Spleen (tissue), 13 donors: ENCODE measurements at places on chromosomes 6 and 20. TPM values are rescaled to one million over a fixed set of nuclear protein-coding genes. Genes with fewer than 3 reads are reported as not detected.

DNA sequence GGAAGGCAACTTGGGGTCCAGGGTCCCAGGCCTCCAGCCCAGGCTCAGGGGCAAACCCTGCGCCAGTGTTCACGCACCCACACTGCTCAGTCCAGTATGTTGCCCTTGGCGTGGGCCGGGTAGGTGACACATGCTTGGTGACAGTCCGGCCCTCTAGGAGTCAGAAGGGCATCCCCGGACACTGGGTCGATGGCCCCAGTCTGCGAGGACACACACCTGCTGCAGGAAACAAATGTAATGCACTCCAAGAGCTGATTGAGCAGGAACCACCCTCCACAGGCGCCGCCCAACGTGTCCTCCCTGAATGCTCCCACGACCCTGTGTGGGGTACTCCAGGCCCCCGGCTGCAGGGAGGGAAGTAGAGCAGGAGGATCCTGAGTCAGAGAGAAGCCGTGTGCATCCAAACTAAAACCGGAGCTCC is 160.7 kb downstream of the DLL1 start:
- peak; percentile 64 for DNase-seq

GRCh38 chr20:19699180-19699971 is 58.7 kb upstream of the RIN2 start:
- DNase-seq: no peak

- no peak for DNase-seq
These were observed 83.5 kb downstream of the SCML4 start for GRCh38 chr6:107740496-107741190.

DNA sequence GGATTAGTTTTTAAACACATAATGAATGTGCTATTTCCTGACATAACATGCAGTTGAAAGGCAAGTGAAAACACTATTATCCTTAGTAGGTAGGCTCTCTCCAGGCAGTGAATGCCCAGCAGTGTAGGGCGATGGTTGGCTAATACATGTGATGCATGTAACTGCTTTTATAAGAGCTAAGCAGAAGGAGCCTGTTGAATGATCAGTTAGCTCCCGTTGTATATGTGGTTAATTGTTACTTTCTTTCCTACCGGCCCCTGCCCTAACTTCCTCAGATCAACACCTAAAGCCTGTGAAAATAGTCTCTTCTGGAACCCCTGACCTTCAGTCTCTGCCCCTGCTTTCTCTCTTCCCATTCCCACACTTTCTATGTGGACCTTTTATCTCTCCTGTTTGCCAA is 10.5 kb downstream of the SOX4 start:
- DNase-seq: no peak

The SRSF12 gene
- 0.09 TPM for total RNA-seq

DNA sequence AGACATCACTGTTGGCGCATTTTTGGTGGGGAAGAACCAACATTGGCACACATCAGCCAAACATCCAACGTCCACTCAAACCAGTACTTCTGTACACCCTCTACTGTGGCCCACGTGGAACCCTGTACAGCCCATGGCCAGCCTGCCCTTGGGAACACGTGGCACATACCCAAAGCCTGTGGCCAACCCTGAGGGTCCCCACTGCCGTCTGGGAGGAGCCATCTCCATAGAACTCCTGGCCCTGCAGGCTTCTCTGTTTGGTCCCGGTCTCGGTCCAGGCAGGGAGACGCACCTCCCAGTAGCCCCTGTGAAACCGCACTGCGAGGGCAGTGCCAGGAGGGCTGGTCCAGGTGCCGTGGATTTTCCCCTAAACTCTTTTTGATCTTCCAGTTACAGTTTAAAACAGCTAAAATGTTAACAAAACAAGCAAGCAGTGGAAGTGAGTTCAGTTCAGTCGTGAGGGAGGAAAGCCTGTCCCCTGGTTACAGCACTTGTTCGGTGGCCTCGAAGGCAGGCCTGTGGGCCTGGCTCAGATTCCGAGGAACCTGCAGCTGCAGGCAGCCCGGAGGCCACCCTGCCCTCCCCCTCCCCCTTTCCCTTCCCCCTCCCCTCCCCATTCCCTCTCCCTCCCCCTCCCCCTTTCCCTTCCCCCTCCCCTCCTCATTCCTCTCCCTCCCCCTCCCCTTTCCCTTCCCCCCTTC is 233.7 kb downstream of the DLL1 start:
- DNase-seq: peak; percentile 53

DNA sequence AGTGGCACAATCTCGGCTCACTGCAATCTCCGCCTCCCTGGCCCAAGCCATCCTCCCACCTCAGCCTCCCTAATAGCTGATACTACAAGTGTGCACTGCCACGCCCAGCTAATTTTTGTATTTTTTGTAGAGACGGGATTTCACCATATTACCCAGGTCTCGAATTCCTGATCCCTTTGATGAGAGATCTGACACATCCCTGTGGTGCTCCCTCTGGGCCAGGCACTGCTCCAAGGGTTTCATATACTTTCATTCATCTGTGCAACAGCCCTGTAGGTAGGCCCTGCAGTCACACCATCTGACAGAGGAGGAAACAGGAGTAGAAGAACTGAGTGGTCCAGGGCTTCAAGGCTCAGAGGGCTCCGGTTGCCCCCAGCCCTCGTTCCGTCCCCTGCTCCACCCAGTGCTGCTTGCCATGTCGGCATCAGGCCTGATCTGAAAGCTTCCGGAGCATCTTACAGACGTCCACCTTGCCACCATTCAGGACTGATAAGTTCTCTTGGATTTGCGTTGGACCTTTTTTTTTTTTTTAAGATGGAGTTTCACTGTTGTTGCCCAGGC is 3.3 kb downstream of the ZGPAT start:
- DNase-seq: no peak

GRCh38 chr6:40573221-40573620 is 13.9 kb downstream of the LRFN2 start:
- DNase-seq: no peak

- DNase-seq: no peak
These were observed 24.2 kb downstream of the PRPH2 start for GRCh38 chr6:42698217-42698616.

GRCh38 chr20:57540890-57541580 is 16.1 kb upstream of the CTCFL start:
- DNase-seq: no peak

DNA sequence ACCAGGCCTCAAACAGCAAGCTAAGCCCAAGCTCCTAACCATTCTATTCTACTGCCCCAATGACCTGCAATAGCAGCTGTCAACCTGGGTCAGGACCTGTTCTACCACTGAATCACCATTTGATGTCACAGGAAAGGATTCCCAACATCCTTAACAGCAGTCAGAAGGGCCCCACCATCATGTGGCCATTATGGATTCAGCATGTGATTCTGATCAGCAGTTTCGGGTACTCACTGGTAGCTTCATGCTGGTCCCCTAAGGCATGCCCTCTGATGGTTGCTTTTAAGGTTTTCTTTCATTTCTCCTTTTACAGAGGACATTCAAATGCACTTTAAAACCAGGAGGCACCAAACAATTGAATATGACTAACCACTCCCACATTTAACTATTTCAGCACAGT is 37.3 kb upstream of the MAP7 start:
- DNase-seq: no peak

GRCh38 chr6:38370653-38371601 is 268.8 kb downstream of the BTBD9 start:
- no peak for DNase-seq

The MUC22 gene
- total RNA-seq: not detected

The TMEM74B gene
- 0.46 TPM for total RNA-seq

- no peak for DNase-seq
These were observed 166.8 kb downstream of the IBTK start for GRCh38 chr6:82080767-82081166.

The CALHM4 gene
- not detected for total RNA-seq

DNA sequence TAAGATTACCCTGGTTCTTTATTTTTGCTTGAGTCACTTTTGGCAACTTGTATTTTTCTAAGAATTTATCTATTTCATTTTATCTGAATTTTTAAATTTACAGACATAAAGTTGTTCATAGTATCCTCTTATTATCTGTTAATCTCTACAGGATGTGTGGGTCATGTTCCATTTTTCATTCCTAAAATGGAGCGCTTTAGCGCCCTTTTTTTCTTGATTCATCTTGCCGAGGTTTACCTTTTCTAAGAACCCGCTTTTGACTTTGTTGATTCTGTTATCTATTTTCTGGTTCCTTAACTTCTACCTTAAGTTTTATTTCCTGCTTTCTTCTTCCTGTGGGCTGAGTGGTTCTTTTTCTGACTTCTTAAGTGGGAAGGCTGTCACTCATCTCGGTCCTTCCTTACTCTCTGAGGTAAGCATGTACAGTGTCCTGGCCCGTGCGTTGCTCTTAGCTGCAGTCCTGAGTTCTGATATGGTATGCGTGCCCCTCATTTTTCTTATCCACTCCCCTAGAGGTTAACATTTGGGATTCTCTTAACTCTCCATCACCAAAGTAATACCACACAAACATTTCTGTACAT is 399.8 kb downstream of the CDC5L start:
- DNase-seq: no peak

GRCh38 chr6:1862411-1862810 is 252.7 kb downstream of the FOXC1 start:
- no peak for DNase-seq

The RXRB gene
- total RNA-seq: 39.6 TPM

The PSMB8 gene
- total RNA-seq: 123 TPM

The OR2J1 gene
- not detected for total RNA-seq

DNA sequence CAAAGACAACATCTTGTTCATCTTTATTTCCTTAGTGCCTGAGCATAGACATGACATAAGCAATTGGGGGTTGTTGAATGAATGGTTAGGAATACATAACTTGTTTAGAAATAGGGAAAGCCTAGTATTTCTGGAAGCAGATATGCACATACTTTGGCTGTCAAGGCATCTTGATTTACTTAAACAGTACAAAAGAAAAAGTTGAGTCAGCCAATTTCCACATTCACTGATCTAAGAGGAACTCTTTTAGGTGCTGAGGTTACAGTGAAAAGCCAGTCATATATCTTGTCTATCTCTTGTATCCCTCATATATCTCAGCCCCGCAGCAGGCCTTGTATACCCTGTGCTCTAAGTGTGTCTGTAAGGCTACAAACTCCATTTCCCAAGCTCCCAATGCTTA is 11.6 kb downstream of the ZKSCAN4 start:
- DNase-seq: no peak

DNA sequence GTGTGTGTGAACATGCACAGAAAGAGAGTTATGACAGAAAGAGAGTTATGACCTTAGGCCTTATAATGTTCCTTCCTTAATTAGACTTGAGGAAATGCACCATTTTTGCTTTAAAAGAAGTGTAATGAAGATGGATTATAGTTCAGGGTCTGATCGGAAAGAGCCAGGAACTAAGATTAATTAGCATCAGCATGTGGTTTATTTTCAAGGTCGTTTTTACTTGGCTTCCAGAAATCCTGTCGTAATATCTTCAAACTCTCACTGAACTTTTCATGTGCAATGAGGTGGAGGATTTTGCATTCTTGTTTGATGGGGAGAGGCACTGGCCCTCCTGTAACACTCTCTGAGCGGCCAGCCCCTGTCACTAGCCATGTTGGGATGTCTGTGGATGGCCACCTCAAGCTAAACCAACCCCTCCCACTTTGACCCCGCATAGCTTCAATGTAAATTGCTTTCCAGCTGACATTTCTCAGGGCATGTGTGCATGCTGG is 116.8 kb downstream of the CDC5L start:
- no peak for DNase-seq

- peak; percentile 71 for DNase-seq
These were observed 444.6 kb upstream of the DEFB115 start for GRCh38 chr20:30812739-30813411.

DNA sequence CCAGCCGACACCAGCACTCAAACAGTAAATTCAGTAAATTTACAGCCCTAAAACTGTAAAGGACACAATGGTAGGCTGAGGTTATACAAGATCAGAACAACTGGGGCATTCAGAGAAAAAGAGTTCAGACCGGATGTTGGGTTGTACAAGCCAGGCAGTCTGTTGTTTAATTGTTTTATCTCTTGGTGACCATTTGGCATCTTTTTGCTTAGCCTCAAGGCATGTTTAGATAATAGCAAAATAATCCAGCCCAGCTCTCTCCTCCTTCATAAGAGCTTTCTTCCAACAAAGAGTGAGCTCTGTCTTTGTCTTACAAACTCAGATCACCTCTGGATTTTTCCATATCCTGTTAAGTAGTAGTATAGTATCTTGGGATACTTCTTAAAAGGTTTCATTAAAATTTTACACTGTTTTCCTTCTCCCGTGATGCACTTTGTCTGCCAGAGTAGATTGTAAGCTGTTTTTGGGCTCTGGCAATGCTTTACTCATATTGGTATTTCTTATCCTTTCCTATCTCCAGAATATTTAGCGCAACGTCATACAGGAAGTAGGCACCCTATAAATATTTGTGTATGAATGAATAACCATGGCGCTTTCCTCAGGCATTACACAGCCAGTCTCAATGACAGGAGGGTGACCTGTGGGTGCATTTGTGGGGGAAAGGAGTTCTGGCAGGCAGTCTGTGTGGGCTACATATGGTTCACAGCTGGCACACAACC is 35.6 kb upstream of the TRAM2 start:
- DNase-seq: no peak

The C6orf15 gene
- not detected for total RNA-seq

- DNase-seq: no peak
These were observed 24.9 kb downstream of the CITED2 start for GRCh38 chr6:139349464-139350020.

DNA sequence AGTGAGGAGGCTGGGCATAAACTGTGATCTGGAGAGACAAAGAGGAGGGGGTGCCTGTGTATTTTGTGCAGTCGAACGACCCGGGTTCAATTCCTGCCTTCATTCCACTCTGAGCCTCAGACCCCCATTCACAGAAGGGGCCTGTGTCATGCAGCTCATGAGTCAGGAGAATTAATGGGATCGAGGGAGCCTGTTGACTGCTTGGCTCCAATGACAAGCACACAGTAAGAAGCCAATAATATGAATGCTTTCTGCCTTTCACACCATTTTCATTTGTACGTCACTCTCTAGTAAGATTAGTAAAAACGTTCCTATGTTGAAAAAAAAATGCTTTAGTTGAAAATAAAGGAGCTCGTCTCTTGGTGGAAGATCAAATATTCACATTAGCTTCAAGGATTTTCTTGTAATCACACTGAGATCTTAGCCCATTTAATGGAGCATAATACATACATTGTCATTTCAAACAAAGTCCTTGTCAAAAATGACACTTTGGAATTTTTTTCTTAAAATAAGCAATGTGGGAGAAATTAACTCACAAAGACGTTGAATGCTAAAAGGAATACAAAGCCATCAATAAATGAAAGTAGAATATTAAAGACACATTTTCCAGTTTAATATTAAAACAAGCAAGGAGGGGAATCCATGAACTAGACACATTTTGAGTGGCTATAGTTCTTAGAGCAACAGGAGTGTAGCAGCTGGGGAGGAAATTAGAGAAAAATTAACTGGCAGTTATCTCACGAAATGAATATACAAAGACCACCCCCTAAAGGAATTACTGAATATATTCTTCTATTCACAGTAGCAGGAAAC is 246.7 kb upstream of the AFDN start:
- DNase-seq: no peak

- DNase-seq: peak; percentile 68
These were observed 4.9 kb downstream of the GPR31 start for GRCh38 chr6:167152862-167153261.

The SLC4A11 gene
- total RNA-seq: 0.52 TPM

DNA sequence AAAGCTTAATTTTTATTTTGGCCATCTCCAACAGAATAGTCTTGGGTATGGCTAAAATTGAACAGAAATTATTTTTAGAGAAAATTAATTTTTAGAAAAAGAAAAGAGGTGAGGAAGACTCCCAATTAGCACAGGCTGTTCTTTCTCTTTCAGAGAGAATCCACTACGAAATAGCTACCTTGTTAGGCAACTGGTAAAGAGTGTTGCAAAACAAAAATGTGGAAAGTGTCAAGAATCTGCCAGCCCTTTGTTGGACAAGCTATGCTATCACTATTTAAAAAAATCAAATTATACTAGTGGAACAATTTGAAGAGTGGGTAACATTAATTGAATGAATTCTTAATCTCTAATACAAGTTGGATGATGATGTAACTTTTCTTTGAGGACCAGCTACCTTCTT is 19.2 kb upstream of the ZSCAN9 start:
- DNase-seq: no peak
